Frontal cortex (tissue), 4 donors: ENCODE measurements at places on chromosomes 5 and 9. TPM values are rescaled to one million over a fixed set of nuclear protein-coding genes. Genes with fewer than 3 reads are reported as not detected.

EGR1 gene
- 0.82 TPM for total RNA-seq

DNA sequence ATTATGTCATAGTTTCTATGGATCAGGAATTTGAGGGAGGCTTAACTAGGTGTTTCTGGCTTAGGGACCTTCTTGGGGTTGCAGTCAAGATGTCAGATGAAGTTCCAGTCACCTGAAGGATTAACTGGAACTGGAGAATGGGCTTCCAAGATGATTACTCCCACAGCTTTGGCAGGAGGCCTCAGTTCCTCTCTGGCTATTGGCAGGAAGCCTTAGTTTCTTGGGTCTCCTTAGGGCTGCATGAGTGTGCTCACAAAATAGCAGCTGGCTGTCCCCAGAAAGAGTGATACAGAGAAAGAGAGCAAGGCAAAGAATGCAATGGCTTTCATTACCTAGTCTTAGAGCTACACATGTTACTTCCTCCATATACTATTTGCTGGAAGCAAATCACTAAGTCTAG, 138.1 kb upstream of the TLE4 start:
- no peak for DNase-seq

GRCh38 chr5:95530416-95530815, 24.4 kb downstream of the SKIC3 start:
- no peak for DNase-seq

PTGES gene
- total RNA-seq: 3.7 TPM

IL33 gene
- 8.6 TPM for total RNA-seq

DNA sequence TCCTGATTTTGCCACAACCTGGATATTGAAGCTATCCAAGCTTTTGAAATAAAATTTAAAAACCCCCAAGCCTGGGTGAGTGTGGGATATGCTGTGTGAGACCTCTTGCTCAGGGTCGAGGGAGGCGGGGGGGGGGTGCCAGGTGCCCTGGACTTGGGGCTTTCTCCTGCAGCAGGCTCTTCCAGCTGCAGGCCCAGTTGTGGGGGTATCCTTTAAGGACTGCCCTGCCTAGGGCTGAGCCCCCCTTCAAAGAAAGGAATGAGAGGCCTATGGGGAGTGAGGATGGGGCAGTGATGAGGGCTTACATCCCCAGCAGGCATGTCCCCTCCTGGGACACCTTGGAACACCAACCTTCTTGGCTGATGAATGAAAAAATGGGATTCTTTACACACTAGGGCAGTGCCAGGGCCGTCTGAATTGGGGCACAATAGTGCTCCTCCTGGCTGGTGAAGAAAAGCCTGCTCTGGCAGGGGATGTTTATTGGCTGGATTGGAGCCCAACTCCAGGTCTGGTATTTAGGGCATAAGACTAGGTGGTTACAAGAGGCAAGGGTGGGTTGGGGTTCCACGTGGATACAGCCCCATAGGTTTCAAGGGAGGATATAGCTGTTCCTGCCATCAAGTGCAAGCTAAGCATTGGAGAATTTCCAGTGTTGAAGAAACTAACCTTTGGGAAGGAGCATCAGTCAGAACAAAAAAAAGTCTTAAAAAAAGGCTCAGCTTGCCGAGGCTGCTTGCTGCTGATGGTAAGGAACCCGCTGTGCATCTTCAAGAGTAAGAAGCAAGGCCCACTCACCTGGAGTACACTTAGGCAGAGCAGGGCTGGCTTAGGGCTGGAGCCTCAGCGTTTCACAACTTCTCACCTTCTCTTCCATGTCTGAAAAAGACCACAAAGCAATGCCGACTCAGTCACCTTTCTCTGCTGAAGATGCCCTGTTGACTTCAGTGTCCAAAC, 7.0 kb downstream of the HNRNPAB start:
- no peak for DNase-seq

DNA sequence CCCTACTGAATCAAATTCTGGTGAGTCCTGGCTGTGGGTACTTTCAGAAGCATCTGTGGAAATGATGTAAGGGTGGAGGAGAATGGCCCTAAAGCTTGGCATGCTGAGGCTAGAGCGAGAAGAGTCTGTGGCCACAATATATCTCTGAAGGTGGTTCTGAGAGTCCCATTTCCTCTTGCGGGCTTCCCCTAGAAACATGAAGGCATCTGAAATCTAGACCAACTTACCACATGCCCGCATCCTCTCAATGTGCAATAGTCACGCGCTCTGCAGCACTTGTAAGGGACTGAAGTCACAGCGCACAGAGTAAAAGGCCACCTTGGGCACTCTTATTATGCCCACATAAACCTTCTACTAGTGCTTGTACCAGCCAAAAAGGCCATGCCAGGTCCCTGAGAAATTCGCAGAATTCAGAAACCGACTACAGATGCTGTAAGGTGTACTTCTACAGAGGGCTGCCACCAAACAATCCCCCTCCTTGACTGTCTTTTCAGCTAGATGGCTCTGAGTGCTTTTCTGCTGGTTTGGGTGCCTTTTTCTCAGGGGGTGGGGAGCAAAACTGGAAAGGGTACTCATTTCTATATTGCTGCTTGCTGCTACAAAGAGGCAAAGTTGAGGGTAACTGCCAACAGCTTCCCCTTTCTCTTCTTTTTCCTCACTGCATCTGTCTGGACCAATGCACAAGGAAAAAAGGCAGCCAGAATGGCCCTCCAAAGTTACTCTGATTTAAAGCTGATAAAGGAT, 107.3 kb downstream of the ZDHHC21 start:
- no peak for DNase-seq

- no peak for DNase-seq
These were observed 1.5 kb downstream of the SAPCD2 start for GRCh38 chr9:137068539-137069507.

RPL35 gene
- 884 TPM for total RNA-seq

DNA sequence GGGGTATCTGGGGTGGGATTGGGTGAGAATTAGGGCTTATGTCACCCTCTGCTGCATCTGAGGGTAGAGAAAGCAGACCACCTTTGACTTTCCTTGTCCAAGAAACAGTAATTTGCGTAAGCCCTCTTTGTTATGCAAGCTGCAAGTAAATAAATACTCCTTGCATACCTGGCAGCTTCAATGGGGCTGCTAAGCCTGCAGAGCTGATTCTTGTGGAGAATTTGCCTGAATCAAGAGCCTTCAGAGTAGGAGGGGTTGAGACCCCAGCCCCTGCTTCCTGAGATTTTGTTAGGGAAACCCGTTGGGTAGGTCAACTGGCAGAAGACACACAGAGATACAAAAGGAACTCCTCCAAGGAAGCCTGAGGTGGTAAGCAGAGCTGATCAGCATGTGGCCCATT, 515.1 kb downstream of the DMAC1 start:
- no peak for DNase-seq

- DNase-seq: no peak
These were observed 103.2 kb downstream of the SNCAIP start for GRCh38 chr5:122415030-122415800.

P4HA2 gene
- 13.9 TPM for total RNA-seq

DNA sequence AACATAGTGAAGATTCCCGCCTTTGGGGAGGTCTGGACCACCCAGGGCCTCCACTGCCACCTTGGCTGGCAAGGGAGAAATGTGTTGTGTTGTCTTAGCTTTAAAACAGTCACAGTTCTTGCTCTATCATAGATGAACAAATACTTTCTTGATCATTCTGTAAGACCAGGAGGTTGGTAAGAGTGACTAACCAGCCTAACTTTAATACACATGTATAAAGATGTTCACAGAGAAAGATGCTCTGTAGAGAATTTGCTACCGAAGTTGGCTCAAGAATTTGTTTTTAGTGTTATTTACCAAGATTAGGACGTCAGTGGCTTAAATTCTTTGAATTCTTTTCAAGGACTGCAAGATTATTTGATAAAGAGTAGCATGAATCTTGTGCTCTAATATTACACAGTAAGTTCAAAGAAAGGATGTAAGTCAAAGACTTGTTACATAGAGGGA, 28.4 kb downstream of the GLRX start:
- no peak for DNase-seq

SPINK13 gene
- total RNA-seq: not detected

DNA sequence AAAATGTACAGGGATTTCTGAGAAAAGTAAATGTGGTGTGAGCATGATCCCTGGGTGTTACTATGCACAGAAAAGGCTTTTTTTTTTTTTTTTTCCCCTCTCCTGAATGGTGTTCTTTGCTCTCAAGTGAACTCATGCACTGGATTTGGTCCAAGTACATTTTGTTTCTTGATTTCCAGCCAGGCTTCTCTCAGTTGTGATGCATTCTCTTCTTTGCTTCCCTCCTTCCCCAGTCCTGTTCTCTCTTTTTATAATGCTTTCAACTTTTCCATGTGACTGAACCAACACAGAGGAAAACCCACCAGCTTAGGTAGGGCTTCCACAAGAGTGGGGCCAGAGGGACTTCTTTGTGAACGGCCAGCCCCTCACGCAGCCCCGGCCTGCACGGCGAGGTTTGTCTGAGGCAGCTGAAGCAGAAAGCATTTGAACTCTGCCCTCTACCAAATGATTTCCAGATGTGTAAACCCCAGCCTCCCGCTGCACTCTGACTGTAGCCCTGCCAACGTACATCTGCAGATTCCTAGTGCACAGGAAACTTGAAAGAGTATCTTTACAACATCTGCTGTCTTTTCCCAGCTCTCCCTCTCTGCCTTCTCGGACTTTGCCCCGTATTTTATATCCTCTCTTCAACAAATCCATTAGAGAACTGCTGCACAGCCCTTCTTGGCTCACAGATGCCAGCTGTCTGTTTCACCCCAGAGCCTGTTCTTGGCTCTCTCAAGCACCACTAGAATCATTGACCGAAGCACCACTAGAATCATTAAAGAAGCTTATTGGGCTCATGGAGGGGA, 71.8 kb upstream of the CD180 start:
- DNase-seq: peak; percentile 23

DNA sequence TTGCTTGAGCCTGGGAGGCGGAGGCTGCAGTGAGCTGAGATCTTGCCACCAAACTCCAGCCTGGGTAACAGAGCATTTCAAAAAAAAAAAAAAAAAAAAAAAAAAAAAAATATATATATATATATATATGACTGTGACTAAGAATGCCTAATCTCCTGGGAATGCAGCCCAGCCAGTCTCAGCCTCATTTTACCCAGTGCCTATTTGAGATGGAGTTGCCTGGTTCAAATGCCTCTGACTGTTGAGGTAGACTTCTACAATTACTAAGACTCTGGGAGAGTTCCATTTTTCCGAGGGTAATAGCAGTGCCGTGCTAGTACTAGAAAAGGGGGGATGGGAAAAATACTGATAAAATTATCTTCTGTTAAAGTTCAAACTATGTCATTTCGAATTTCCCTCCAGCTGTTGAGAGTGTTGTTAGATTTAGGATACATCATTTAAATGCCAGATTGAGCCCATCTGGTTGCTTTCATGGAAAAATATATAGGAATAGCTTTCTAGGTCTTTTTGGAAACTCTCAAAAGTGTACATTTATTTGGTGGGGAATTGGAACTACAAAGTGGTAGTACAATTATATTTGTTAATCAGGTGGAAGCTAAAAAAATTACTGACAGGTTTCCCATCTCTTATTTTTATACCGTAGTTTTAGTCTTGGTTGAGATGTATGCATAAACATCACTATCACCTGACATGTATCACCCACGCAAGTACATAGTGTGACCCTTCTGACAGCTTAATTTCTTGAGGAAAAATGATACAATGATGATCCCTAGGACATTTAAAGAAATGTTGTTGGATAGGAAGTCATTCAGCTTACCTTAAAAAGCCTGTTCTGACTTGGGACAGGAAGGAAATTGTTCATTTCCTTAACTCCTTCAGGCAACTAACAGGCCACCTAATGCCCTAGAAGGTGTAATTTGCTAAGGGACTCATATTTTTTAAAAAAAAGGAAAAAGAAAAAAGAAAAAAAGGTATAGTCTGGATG, 214.9 kb downstream of the ADAMTSL1 start:
- no peak for DNase-seq

- no peak for DNase-seq
These were observed 15.9 kb upstream of the NOTCH1 start for GRCh38 chr9:136561779-136562178.

GRCh38 chr5:79202076-79202475, 33.9 kb upstream of the JMY start:
- no peak for DNase-seq

DNA sequence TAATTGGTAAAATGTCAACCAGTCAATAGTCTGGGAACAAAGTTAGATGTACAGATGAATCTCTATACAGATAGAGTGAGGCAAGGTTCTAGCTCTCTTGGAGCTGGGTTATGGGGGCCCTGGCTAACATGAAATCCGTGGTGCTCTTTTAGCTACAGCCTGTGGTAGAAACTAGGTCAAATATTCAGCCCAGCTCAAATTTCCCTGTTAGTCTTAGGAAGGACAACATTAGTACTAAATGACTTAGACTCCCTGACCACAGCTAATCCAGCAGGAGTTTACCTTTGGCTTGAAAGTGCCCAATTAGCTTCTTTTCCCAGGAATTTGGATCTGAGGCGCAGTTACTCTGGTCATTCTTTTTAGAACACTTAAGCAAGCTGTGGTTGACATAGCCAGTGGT, 170.5 kb downstream of the DMRTA1 start:
- no peak for DNase-seq

GRCh38 chr9:131262327-131263032, 13.8 kb downstream of the FAM78A start:
- DNase-seq: no peak

- no peak for DNase-seq
These were observed 90.0 kb downstream of the ANXA2R start for GRCh38 chr5:42950116-42950455.

- DNase-seq: no peak
These were observed 26.0 kb downstream of the CNOT8 start for GRCh38 chr5:154884424-154884823.

BASP1 gene
- 411 TPM for total RNA-seq

DNA sequence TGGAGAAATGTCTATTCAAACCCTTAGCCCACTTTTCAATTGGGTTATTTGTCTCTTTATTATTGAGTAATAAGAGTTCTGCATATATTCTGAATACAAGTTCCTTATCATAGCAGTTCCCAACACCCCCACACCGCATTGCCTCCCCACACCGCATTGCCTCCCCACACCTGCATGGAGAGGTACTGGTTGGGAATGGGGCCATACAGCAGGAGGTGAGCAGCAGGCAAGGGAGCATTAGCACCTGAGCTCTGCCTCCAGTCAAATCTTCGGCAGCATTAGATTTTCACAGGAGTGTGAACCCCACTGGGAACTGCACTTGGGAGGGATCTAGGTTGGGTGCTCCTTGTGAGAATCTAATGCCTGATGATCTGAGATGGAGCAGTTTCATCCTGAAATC, 10.6 kb upstream of the SAP30L start:
- no peak for DNase-seq

DNA sequence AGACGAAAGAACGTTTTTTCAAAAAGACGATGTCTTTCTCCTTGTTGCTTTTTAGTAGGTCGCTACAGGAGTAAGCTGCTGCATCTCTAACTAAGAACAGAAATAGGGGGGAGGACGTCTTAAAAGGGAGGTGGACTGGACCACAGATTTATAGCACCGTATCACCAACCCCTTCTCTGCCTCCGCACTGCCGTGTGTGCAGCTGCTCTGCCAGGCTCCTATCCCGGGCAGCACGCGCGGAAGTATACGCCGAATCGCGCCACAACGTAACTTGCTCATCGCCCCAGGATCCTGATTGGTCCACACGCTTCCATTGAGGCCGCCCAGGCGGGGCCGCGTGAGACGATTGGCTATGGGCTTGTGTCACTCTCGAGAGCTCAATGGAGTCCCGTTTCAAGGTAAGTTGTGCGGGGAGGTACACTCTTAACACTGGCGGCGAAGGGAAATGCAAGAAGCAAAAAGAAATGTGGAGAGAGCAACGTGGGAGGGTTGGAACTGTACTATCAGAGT, at the start of gene ELAVL2:
Gene ELAVL2 (minus strand): TSS at position 121 of the 510 bp plus-strand sequence. CDS start 64,006 bp downstream, outside the sequence.
- peak; percentile 59 for DNase-seq

GRCh38 chr9:127833555-127833954, 20.9 kb downstream of the ENG start:
- no peak for DNase-seq
